Stimulated activated CD4-positive, alpha-beta T cell treated with anti-CD3 and anti-CD28 coated beads, Interleukin-1b, Interleukin-23, amount 100 ng/mL, for 24 hours (primary cell): ENCODE measurements at places on chromosomes 1 and 21.
A peak's percentile ranks its signal among the peaks of the same experiment; 100 is the strongest.

DNA sequence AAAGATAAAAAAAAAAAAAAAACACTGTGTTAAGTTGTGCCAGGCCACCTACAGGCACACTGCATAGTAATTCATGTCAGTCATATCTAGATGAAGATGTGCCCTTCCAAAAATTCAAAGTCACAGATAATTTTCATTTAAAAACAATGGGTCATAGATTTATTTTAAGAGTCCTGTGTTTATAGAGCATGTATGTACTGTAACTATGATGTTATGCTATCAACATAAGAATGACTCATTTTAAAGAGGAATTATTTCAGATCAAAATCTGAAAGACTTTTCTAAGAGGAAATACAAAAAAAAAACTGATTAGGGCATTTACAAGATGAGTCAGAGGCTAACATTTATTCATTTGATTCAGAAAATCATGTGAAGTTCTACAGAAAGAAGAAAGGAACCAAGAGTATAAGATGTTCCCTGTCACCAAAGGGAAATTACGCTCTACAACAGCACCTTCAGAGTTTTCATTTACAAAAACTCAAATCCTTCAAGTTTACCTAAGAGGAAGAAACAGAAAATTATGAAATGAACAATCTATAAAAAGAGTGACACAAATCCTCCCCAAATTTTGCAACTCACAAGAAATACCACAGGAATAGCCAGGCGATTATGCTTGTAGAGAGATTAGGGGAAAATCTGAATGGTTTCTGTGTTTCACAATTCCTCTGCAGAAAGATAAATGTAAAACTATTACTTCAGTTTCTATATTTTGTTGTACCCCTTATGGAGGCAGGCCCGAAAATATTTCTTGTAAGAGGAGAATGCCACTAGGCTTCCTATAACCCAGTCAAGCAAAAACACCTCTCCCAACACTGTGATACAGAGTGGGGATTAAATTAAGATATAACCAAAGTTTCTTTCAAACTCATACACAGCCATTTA is 13.8 kb downstream of the TP53BP2 start:
- DNase-seq: no peak

DNA sequence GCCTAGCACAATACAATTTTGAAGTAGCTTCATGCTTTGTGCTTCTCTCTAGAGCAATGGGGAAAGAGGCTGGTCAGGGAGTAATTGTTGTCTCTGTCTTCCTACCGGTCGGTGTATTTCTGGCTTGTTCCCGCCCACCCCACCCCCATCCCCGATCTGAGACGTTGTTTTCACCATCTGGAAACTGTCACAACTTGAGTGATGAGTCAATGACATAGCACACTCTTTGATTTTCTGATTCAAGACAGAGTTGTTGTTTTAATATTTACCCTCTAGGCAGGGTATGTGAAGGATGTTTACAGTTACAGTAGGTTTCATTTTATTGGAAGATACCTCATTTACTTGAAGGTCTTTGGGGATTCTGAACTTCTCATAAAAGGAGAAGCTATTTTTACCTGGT is 7.0 kb downstream of the IL12RB2 start:
- DNase-seq: no peak

DNA sequence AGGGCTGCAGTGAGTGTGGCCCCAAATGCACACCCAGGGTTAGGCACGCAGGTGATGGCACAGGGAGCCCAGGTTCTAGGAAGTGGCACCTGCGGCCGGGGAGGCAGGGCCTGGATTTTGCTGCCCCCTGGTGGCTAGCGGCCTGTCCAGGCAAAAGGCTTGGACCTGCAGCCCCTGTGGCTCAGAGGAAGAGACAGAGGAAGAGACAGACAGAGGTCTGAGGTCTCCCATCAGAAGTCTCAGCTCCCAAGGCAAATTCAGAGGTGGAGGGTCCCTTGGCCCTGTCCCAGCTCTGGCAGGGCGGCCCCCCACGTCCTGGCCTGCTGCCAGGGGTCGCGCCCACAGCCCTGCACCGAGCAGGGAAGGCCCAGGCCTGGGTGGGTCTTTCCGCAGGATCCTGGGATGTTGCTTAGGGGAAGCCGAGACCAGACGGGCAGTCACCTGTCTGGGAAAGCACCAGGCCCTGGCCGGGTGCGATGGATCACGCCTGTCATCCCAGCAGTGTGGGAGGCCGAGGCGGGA is 8.0 kb upstream of the TNFRSF14 start:
- peak; percentile 69 for DNase-seq

DNA sequence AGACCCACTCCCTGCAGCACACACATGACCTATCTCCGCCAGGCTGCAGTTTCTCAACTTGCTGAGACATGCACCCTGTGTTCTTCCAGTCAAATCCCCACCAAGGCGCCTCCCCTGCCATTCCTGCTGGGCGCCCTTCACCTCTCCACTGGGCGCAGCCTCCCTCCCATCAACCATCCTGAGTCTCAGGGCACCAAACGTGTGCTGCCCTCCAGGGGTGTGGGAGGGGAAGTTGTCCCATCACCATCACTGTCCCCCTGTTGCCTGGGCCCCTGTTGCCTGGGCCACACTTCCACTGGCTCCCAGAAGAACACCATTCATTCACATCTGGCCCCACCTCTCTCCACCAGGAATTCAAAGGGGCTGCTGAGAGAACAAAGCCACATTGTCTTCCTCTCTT is 44.9 kb upstream of the EFHD2 start:
- DNase-seq: no peak

GRCh38 chr1:220544901-220545303 is 17.0 kb downstream of the MARK1 start:
- no peak for DNase-seq

DNA sequence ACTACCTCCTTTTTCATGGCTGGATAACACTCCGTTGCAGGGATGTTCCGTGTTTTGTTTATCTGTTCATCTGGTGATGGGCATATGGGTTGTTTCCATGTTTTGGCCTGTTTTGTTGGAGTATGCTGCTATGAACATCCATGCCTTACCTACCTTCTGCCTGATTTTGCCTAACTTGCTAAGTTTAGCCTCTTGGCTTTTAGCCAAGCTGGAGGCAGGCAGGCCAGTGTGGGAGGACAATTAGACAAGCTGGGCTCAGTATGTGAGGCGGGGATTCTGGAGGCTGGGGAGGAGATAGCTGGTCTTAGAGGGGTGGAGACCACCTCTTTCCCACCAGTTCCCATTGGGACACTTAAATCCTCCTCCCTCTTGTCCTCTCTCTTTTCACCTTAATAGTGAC is 98.4 kb upstream of the WNT4 start:
- no peak for DNase-seq

DNA sequence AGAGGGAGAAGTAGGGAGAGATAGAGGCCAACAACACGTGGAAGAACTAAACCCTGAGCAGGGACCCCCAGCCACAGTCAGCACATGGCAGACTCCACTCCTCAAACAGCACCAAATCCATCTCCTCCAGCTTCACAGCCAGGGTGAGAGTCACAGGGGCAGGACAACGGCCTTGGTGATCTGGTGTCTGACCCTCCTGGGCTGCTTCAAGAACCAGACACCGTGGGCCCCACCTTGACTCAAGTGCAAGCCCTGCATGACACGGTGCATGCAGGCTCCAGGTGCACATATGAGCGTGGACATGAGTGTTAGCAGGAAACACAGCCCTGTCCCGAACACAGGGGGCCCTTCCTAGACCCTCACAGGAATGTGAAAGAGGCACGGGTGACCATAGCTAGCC is 21.9 kb downstream of the S100A7 start:
- no peak for DNase-seq

DNA sequence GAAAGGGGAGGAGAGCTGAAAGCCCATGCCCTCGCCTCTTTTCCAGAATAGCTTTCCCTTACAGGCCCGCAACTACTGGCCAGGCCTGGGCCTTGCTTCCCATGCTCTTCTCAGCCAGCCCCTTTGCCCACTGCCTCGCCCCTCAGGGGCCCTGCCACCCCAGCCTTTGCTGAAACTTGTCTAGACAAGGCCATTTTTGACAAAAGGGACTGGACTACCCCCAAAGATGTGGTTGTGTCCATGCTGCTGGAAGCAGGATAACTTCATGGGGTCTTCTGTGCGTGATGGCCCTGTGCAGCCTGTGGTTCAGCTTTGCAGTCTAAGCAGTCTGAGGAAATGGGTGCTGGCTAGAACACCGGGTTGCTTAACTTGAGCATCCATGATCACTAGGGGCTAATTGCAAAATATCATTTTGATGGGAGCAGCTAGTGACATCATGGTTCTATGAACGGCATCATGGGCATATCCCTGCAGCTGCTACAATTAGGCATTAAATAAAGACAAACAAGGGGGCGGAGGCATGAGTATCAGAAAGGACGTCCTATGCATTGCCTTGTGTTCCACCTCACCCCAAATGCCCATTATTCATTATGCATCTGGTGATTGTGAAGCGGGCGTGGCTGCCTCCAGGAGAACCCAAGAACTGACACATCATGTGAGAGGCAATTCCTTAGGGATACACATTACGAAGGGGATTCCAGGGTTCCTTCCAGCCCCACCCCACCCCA is 36.8 kb downstream of the NTPCR start:
- no peak for DNase-seq

DNA sequence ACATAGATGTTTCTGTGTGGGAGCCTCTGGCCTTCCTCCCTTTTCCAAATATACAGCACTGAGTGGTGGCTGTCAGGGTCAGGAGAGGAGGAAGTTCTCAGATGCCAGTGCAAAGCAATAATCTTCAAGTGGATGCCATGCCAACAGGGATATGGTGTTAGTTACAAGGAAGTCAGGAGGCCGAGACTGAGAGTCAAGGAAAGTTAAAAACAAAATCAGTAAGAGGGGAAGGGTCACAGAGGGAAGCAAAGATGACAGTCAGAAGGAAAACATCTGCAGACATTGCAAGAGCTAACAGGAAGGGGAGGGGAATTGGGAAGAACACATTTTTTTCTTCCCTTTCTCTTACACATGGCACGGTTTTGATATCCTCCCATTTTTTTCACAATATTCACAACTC is 691.4 kb downstream of the ADGRL2 start:
- no peak for DNase-seq

DNA sequence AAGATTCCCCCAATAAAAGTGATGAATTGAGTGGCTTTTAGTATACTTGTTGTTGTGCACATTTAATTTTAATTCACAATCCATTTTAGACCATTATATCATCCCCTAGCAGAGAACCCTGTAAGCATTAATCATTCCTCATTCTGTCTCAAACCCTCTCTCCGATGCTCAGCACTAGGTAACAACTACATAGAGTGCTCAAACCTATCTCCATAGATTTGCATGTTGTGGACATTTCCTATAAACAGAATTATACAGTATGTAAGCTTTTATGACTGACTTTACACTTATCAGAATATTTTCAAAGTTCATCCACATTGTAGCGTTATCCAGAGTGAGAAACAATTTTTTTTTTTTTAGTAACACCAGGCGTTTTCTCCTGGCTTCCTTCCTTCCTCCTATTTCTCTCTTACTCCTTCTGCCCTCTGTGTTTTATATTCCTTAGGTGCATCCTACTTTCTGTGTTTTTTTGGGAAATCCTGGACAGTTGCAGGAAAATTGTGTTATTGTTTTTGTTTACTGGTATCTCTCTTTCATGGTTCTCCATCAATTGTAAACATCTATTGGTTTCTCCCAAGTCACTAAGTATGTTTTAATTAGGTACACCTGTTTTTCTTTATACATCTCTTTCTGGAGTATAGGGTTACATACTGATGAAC is 1528.0 kb upstream of the TPTE start:
- DNase-seq: no peak

GRCh38 chr1:64686828-64687724 is 57.8 kb upstream of the RAVER2 start:
- no peak for DNase-seq

DNA sequence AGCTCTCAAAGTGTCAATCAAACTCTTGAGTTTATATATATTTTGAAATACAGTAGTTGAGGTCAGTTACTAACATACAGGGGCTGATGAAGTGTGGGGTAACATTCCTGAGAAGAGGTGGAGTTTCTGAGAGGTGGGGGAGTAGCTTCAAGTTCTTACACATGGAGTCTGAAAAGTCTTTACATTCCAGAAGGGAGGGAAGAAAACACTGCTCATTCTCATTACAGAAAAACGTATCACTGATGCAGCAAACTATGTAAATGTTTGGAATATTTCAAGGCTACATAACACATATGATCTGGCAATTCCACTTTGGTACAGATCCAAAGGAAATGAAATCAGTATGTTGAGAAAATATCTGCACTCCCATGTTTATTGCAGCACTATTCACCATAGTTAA is 1065.8 kb upstream of the B3GALT2 start:
- no peak for DNase-seq

GRCh38 chr1:2585318-2586092 is 1.1 kb upstream of the PRXL2B start:
- peak; percentile 64 for DNase-seq

- DNase-seq: no peak
Measured at GRCh38 chr1:61094677-61095469, 12.5 kb downstream of the NFIA start.

DNA sequence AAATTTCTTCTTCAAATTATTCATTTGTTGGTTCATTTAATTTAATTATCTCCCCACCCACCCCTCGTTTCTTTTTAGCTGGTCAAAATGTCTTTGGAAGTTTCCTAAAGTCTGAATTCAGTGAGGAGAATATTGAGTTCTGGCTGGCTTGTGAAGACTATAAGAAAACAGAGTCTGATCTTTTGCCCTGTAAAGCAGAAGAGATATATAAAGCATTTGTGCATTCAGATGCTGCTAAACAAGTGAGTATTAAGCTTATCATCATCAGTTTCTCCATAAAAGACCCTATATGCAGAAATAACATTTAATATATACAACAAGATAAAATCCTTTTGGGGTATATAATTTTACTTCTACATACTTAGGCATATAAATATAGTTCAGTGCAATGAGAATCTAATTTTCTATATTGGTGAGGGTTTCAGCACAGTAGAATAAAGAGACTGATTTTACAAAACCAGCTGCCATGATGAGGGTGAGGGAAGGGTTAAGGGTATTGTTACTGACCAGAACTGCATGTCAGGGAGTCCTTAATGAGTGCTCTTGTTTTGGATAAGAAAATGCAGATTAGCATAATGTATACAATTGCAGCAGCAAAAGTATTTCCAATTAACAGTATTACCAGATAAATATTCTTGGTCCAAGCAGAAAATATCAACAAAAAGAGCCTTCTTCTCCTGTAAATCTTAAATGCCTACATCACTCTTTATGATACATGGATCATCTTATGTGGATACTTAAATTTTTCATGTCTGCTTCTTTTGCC is 2.8 kb downstream of the RGS1 start:
- DNase-seq: no peak

DNA sequence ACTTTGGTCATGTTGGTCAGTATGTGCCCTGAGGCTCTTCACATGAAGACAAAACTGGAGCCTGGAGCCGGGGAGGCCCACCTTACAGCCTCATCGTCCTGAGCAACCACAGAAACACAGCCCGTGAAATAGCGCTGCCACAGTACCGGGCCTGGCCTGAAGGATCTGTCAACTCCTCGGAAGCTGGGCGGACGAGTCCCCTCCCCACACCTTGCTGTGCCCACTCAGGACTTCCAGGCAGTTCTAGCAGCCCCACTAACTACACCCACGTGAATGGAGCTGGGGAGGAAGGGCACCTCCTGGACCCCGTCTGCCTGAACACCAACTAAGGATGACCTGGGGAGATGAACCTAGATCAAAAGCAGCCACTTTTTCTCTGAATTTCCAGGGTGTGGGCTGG is 24.7 kb downstream of the SDE2 start:
- no peak for DNase-seq
